Large intestine (tissue), 12 donors: ENCODE measurements at places on chromosomes 4 and X. TPM values are rescaled to one million over a fixed set of nuclear protein-coding genes. Genes with fewer than 3 reads are reported as not detected.

Gene STBD1
- 15.0 TPM for polyA plus RNA-seq

Gene ASB9
- 3.8 TPM for polyA plus RNA-seq

Gene NXF2
- polyA plus RNA-seq, result not detected

Gene HTATSF1
- polyA plus RNA-seq, result 59.1 TPM

Gene SLC38A5
- polyA plus RNA-seq, result 66.3 TPM

Gene SMARCA1
- 43.9 TPM for polyA plus RNA-seq

Gene CWH43
- polyA plus RNA-seq, result not detected

Gene SYNPO2
- 81.2 TPM for polyA plus RNA-seq

Gene CXorf38
- polyA plus RNA-seq, result 11.5 TPM

- no peak for DNase-seq
These were observed 155.9 kb upstream of the PJA1 start for GRCh38 chrX:69321006-69321655.

DNA sequence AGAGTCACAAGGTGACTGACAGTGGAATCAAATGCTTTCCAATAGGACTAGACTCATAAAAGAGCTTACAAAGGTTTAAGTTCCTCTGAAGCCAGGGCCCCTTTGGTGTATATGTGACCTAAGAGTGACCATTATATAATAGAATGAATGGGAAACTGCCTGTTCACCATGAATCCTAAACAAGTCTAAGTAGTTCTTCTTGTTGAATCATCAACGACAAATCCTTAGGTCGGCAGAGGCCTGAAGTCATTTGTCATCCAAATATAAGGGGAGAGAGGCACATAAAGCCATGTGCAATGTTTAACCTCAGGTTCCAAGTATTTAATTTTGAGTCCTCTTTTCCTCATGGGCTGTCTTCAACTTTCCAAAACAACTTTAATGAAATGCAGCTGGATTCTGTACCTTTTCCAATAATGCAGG lies 122.4 kb downstream of the RASL11B start:
- no peak for DNase-seq

- peak; percentile 36 for DNase-seq
These were observed 140.3 kb downstream of the SH3KBP1 start for GRCh38 chrX:19746919-19747651.

DNA sequence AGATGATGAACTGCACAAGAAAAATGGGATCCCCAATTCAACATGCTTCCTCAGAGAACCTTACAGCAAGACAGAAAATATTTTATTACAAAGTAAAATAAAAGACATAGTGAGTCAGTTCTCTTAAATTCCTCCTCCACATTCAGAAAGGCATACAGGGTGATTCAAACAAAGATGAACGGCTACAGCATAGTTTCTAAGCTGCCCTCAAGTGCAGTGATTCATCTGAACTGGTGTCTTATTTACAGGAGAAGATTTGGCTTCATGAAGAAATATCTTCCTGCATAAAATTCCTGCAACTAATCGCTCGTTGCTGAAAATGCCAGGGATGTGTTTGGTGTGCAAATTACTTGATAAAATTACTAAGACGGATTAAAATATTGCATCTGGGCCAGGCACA lies 103.6 kb downstream of the PRKX start:
- no peak for DNase-seq

GRCh38 chr4:75004755-75005668 lies 72.1 kb downstream of the PARM1 start:
- DNase-seq, result peak; percentile 11

- no peak for DNase-seq
These were observed 68.2 kb downstream of the ZNF827 start for GRCh38 chr4:145870155-145871020.

DNA sequence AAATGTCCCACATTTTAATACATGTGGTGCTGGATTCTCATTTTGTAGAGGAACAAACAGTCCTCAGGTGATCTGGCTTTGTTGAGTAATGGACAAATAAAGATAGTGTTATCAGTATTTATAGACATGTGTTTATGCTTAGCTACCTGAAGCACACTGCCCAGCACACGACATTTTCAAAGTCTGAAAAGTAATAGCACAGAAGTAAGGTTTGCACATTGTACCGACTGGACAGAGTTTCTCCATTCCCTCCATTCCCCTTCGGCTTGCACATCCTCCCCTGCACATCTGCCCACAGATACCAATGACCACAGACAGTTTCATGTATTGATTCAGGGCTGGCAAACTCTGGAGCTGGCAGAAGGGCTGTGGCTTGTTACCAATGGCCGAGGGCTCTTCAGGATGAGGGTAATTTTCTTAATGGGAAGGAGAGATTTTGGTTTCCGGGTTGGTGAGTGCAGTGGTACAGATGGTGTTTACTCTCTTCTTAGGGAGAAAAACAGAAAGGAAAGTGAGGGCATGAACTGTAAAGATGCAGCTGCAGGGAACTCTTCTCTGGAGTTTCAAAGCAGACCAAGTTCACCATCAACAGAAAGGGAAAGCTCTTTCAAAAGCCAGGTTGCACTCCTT lies 2.3 kb downstream of the GRPR start:
- DNase-seq, result no peak

DNA sequence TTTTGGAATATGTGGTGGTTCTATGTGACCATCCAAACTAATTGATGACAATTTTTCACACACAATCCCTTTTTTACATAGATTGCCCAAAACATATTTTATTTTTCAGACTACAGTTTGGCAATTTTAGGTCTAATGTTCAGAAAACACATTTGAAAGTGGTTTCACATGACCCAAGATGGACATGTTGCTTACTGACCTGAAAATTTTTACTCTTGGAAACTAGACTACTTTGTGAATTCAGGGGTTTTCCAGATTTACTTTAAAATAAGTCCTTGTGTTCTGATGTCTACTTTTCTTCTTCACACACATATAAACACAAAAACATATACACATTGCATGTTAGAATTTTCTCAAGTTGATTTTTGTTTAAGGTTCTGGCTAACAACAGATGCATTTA lies 79.5 kb downstream of the HMGB2 start:
- DNase-seq, result no peak

DNA sequence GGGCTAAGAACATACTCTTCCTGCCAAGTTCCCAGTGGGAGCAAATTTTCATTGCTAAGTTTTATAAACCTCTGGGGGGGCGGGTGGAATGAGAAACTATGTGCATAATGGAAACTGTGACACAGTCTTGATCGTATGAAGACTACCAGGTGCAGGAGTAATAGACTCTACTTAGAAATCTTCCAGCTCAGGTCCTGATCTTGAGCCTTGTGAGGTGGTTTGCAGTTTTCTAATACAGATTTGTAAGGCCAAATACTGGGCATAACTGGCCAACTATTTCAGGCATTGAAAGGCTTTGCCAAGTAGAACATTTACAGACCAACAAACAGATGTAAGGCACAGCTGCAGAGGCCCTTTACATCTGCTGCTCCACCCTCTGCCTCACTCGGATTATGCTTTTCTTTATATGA lies 89.7 kb upstream of the CBR4 start:
- DNase-seq, result peak; percentile 26

DNA sequence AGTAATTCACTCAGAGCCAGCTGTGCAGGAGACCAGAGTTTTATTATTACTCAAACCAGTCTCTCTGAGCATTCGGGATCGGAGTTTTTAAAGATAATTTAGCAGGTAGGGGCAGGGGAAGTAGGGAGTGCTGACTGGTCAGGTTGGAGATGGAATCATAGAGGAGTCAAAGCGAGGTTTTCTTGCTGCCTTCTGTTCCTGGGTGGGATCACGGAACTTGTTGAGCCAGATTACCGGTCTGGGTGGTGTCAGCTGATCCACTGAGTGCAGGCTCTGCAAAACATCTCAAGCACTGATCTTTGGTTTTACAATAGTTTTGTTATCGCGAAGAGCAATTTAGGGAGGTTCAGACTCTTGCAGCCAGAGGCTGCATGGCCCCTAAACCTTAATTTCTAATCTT lies 63.6 kb downstream of the TRIM2 start:
- DNase-seq, result no peak

- DNase-seq, result no peak
These were observed 33.1 kb upstream of the ZNF41 start for GRCh38 chrX:47515941-47516665.

DNA sequence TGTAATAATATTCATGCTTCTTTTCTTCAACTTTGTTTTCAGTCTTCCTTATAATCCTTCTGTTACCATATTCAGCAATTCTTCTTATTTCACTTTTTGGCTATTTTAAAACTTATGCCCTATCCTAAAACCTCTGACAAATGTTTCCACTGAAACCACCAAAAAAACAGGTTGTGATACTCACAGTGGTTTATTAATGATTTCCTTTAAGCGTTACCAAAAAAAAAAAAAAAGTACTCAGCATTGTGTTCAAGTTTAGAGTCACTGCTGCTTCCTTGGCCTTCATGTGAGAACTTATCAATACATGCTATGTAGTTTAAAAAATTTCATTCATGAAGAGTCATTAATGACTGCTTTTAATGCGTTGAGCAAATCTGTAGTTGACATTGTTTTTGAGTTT lies 35.4 kb upstream of the UGT2A3 start:
- no peak for DNase-seq

GRCh38 chrX:40424259-40424658 lies 156.5 kb upstream of the ATP6AP2 start:
- no peak for DNase-seq

DNA sequence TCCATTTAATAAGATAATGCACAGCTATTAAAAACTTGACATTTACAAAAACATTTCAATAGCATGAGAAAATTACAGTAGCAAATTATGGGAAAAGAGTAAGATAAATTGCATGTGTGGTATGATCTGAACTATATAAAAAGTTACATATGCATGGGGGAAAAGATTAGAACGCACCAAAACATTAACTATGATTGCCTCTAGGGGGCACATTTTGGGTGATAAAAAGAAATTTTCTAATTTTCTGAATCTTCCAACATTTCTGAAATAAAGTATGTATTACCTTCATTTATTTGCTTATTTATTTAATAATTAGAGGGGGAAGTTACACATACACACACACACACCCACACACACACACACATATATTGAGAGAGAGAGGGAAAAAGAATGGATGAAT lies 19.6 kb upstream of the KDM5C start:
- DNase-seq, result no peak

- no peak for DNase-seq
These were observed 37.9 kb downstream of the RUFY3 start for GRCh38 chr4:70759627-70760026.

- no peak for DNase-seq
These were observed 98.5 kb upstream of the INPP4B start for GRCh38 chr4:142944565-142944964.

- no peak for DNase-seq
These were observed 371.8 kb downstream of the ADGRL3 start for GRCh38 chr4:61571761-61572559.

DNA sequence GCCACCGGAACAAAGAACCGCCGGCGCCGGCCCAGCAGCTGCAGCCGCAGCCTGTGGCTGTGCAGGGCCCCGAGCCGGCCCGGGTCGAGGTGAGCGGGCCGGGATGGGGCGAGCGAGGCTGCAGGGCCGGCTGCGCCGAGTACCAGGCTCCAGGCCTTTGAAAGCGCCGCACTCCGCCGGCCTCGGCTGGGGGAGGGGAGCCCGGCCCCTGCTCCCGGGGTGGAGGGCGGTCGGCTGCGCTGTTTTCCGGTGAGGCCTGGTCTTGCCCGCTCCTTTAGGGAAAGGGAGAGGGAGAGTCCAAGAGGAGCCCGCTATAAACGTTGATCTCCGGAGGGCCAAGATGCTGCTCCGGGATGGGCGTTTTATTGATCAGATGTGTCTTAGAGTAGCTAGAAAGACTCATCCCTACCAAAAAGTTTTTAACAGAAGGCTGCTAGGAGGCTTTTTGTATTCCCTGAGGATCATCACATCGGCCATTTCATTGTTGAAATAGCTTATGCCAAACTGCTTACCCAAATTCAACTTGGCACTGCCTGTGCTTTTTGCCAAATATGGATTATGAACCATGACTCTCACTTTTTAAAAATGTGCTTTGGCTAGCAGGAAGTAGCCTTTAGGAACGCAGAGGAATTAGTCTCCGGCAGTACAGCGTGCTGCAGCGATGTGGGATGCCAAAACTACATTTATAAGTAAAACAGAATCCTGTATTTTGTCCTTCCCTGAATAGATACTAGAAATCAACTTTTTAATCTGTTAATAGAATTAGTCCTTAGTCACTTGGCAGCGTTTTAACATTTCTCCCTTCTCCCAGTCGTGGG lies 760 bp downstream of the TMEM165 start:
- peak; percentile 31 for DNase-seq

- peak; percentile 38 for DNase-seq
These were observed 335.0 kb downstream of the BMPR1B start for GRCh38 chr4:95092766-95093165.

GRCh38 chrX:133681421-133681820 lies 266.1 kb upstream of the GPC4 start:
- DNase-seq, result no peak

DNA sequence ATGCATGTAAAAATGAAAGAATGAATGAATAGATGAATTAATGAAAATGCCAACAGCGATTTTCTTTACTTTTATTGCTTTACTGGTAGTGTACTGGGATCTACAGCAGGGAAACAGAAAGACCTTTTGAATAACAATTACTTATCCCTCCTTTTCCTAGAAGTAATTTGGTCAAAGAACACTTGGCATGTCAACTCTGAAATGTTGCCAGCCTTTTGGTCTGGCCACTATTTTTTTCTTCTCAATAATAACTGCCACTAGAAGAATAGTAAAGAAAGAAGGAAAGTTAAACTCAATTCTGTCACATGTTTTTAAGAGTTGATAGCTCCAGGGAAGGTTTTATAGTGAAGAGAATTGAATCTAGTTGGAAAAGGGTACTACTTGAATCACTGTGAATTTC lies 52.9 kb downstream of the EPHA5 start:
- DNase-seq, result no peak

- DNase-seq, result peak; percentile 34
These were observed 49.7 kb upstream of the KLHL8 start for GRCh38 chr4:87270144-87270543.
